Activated T-cell treated with anti-CD3 and anti-CD28 coated beads, Interleukin-2, amount 50 U/mL, for 24 hours (primary cell): ENCODE measurements at places on chromosomes 12 and 14.

DNA sequence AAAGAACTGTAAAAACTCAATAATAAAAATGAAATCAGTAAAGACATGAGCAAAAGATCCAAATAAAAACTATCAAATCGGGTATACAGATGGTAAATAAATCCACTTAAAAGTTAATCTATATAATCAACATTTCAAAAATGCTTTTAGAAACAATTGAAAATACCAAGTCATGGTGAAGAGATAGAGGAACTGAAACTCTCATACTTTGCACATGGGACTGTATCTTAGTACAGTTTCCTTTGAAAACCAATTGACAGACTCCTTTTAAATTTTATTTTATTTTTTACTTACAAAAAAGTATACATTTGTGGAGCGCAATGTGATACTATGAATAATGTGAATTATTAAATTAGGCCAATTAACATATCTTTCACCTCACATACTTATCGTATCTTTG lies 98.6 kb upstream of the FAR2 start:
- DNase-seq: no peak

GRCh38 chr12:101859664-101860607 lies 17.4 kb upstream of the DRAM1 start:
- no peak for DNase-seq

DNA sequence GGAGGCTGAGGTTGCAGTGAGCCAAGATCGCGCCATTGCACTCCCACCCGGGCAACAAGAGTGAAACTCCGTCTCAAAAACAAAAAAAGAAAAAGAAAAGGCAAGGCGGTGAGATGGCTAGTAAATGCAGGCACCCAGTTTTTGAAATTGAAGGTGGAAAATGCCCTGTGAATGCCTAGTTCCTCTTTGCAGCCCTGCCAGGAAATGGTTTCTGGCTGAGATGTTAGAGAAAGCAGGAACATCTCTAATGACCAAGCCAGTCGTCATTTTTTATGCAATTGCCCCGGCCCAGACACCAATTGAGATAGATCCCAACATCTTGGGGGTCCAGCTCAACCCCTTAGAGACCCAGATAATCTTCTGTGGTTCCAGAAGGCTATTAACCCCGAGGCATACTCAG lies 17.0 kb downstream of the SLC8A3 start:
- DNase-seq: no peak

DNA sequence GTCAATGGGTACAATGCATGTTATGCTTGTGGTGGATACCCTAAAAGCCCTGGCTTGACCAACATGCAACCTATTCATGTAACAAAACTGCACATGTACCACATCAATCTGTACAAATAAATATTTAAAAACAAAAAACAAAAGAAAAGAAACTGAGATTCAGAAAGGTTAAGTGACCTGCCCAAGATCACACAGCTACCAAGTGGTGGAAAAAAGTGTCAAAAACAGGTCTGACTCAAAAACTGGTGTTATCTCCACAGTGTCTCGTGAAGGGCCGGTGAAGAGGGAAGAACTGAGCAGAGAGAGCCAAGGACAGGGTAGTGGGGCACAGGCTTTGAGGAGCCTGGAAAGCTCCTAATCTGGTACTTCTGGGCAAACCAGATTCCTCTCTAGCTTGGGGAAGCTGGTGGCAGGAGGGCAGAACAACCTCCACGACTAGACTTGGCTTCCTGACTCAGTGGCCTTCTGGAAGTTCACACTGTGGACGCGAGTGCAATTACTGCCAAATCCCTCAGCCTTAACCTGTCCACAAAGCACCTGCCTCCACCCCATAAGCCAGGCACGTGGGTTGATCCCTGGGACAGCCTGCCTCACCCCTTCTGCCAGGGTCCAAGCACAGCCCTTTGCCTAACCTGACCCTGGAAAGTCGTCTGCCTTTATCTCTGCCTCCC lies 15.6 kb downstream of the ZBTB39 start:
- DNase-seq: no peak

GRCh38 chr14:71555654-71556559 lies 376.3 kb upstream of the RGS6 start:
- peak; percentile 68 for DNase-seq

- no peak for DNase-seq
Observed at GRCh38 chr12:116647813-116648212, 88.6 kb downstream of the MAP1LC3B2 start.

DNA sequence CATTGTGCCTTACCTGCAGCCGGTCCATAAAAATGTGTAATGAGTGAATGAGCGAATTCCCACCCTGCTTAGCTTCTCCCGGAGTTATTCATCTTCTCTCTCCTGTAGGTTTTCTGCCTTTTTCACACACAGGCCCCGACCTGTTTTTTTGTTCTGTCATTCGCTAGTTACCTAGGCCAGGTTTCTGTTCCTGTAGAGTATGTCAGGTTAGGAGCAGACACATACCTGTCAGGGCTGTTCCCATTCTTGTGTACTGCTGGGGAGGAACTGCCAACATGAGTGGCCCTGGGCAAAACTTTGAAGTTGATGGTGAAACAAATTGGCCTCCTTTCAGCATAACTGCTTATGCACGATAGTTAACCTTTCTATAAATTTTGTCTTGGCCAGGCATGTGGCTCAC lies 140.1 kb downstream of the SYNE2 start:
- no peak for DNase-seq

GRCh38 chr14:67581643-67582042 lies 18.4 kb downstream of the PIGH start:
- DNase-seq: no peak

GRCh38 chr14:102771144-102771543 lies 6.1 kb upstream of the TRAF3 start:
- DNase-seq: no peak

DNA sequence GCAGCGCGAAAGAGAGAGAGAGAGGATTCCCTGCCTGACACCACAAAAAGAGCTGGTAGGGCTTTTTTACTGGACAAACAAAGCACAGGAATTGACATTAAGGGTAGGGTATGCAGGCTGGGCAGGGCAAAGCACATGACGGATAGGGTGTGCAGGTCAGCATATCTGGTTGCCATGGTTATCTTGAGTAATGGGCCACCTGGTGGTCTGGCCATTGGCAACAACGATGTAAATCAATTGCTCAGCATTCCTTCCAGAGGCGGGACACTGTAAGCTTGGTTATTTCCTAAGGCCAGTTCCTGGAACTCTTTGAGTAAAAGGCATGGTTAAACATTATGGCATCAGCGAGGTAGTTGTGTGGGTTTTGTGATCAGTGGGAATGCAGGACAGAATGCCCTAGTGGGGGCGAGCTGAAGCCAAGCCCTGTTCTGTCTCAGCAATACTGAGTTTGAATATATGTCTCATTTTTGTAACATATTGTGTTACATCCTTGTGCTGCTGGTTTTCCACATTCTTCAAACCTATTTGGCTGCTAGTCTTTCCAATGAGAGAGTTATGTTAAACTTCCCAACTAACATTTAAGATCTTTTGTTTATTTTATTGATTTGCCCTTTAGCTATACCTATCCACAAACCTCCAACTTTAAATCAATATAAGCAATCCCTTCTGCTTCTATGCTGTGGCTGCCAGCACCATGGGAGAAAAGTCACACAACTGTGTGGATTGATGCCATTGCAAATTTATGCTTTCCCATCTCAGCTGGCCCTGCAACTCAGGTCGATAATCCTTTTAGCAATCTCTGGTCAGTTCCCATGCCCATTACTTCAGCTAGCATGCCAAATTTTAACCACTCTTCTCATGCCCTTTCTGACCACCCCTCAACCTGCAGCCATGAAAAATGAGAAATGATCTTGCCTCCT lies 396.7 kb upstream of the PDE3A start:
- no peak for DNase-seq

- no peak for DNase-seq
Observed at GRCh38 chr14:33857650-33858049, 93.2 kb downstream of the EGLN3 start.

DNA sequence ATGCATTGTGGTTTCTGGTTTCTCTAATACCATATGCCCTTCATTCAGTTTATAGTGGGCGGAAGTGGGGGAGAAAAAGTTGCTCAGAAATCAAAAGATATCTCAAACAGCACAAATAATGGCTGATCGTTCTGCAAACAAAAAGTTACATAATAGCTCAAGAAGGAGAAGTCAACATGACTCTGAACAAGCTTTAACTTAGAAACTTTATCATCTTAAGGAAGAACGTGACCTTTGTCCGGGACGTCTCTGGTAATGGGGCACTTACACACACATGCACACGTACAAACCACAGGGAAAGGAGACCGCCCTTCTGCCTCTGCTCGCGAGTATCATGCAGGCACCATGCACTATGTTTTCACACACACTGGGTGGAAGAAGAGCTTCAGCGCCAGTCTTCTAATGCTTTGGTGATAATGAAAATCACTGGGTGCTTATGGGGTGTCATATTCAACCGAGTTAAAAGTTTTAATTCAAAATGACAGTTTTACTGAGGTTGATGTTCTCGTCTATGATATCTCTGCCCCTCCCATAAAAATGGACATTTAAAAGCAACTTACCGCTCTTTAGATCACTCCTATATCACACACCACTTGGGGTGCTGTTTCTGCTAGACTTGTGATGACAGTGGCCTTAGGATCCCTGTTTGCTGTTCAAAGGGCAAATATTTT lies 4.7 kb downstream of the FOS start:
- DNase-seq: no peak

DNA sequence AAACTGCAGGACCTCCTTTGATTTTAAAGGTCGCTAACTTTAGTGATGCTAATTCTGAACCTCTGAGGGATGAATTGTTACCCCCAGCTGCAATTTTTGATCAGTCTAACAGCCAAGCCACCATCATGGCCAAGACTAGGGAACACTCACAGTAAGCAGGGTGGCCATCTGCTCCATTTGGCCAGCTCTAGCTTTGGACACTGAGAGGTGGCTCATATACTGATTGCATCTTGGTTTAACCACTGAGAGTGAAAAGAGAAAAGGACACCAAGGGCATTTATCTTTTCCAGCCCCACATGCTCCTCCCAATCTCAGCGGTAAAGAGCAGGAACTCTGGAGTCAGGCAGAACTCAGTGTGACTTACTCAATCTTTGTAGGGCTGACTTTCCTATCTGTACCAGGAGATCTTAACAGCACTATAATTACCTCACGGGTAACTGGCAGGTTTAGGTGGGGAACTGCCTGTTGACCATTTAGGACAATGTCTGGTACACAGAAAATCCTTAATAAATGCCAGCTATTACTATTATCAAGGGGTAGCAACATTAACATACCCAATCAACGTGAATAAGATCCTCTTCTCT lies 6.2 kb downstream of the LPCAT3 start:
- DNase-seq: no peak
